ENCODE measurements at places on chromosomes 6 and 20.

- no peak for DNase-seq
Measured at GRCh38 chr20:58558486-58559367, 43.5 kb upstream of the APCDD1L start.

DNA sequence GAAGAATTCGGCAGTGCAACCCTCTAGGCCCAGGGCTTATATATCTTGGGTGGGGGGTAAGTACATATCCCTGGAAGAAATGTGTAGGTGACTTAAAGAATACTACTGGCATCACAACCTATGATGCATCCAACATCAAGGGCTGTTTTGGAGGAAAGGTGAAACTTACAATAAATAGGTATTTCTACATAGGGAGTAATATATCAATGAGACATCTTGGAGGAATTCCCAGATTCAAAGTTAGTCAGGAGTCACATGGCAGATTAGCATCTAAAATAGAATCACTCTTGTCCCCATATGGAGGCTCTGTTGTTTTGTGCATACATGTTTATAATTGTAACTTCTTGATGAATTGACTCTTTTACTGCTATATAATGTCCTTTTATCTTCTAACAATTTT lies 375.5 kb downstream of the PAX1 start:
- no peak for DNase-seq

- no peak for DNase-seq
Measured at GRCh38 chr6:5672581-5673011, 334.1 kb downstream of the NRN1 start.

DNA sequence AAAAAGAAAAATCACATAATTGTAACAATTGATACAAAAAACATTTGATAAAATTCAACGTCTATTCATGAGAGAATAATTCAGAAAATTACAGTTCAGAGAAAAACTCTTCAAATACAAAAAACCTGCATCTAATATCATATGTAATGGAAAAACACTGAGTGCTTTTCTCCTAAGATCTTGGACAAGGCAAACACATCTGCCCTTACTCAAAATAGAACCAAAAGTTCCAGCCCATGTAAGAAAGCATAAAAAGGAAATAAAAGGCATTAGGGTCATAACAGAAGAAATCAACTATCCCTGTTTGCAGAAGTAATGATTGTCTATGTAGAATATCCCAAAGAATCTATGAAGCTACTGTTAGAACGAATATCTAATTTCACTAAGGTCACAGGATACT lies 721.4 kb downstream of the RFPL4B start:
- DNase-seq: no peak

GRCh38 chr20:55271371-55271770 lies 733.9 kb downstream of the CBLN4 start:
- DNase-seq: no peak

GRCh38 chr6:736657-737446 lies 43.9 kb upstream of the EXOC2 start:
- DNase-seq: no peak

- no peak for DNase-seq
Measured at GRCh38 chr6:45212976-45213375, 115.2 kb upstream of the RUNX2 start.

GRCh38 chr6:9417400-9417799 lies 982.1 kb upstream of the SLC35B3 start:
- no peak for DNase-seq

- DNase-seq: no peak
Measured at GRCh38 chr6:1825926-1826325, 216.2 kb downstream of the FOXC1 start.

GRCh38 chr6:149895048-149895590 lies 2.8 kb downstream of the RAET1E start:
- DNase-seq: no peak

- peak; percentile 55 for DNase-seq
Measured at GRCh38 chr6:83708970-83709747, at the start of gene SNAP91. Gene SNAP91, minus strand, starts transcription at chr6:83709101. Its CDS starts 1,174 bp downstream, at chr6:83707927.

- no peak for DNase-seq
Measured at GRCh38 chr20:62595491-62595890, 46.8 kb upstream of the SLCO4A1 start.

DNA sequence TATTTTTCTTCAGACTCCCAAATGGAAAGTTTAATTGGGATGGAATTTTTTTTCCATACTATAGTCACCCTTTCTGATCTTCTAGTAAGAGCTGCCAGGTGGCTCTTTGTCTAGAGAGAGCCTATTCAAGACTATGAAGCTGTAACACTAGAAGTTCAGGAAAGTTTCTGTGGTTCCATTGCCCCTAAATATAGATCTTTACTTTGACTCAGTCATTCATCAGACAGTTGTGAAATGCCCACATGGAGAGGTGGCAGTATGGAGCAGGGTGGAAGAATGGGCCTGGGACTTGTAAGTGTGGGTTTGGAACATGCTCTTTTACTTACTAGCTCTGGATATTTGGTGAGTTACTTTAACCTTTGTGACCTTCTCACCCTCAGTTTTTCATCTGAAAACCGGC lies 87.8 kb downstream of the CTNNBL1 start:
- no peak for DNase-seq
